ENCODE measurements at places on chromosomes 11 and 22.

- no peak for DNase-seq
Observed at GRCh38 chr11:60121264-60121663, 32.8 kb downstream of the MS4A2 start.

DNA sequence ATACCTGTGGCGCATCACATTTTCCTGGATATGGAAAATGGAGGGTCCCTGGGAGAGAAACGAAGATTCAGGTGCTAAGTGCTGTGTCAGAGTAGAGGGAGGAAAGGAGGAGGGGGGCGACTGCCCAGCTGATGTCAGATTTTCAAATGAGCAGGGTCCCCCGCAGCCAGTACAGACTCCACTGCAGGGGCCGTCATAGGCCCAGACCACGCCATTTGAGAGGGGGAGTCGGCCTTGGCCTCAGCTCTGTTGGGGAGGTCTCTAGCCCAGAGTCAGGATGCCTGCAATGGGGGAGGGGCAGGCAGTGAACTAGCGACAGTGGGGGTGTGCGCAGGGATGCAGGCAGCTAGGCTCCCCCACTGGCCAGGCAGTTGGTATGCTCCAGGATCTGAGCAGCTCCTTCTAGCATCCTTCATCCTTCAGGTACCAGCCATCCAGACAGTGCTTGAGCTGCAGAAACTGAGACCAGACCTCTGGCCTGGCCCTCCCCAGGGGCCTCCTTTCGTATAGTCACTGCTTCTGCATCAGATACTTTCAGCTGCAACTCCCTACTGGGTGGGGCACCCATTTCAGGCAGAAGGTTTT lies at the start of the genes BSCL2 and GNG3:
Gene BSCL2, minus strand, starts transcription at position 148 of the 585 bp plus-strand sequence. CDS start 229 bp downstream, outside the sequence.
Gene GNG3, plus strand, starts transcription at position 400 of the 585 bp plus-strand sequence. CDS start 620 bp downstream, outside the sequence.
- no peak for DNase-seq

- no peak for DNase-seq
Observed at GRCh38 chr11:64892411-64892831, 14.0 kb upstream of the EHD1 start.

DNA sequence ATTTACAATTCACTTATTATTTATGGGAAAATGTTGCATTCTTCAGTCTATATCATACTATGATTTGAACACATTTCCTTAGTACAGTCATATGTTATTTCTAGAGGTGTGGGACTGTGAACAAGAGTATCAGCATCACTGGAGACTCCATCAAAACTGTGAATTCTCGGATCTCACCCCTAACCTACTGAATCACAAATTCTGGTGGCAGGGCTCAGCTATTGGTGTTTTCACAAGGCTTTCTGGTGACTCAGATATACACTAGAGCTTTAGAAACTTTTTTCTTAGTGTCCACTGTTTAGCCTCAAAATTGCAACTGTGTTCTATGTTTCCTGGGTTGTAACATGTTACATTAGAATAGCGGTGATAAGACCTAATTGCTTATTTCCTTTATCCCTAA lies 352.9 kb upstream of the DDI1 start:
- no peak for DNase-seq

- DNase-seq, result no peak
Observed at GRCh38 chr22:36124666-36125065, 35.9 kb downstream of the APOL3 start.

DNA sequence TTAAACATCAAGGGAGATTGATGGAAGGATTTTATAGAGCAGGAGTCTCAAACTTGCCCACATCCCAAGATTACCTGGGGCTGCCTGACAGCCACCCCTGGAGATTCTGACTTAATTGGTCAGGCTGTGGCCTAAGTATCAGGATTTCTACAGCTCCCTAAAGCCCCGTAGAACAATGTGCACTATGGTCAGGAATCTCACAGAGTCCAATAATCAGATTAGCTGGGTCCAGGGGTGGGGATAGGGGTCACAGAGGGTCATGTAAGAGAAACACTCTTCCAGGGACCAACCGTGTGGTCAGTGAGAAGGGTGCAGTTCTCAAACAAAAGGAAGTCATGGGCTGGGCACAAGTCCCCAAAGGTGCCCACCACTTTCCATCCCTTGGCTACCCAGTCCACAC lies 20.5 kb upstream of the FBLN1 start:
- no peak for DNase-seq

GRCh38 chr11:125214601-125215565 lies 50.3 kb downstream of the PKNOX2 start:
- no peak for DNase-seq

GRCh38 chr11:29913352-29913751 lies 103.5 kb downstream of the KCNA4 start:
- no peak for DNase-seq

DNA sequence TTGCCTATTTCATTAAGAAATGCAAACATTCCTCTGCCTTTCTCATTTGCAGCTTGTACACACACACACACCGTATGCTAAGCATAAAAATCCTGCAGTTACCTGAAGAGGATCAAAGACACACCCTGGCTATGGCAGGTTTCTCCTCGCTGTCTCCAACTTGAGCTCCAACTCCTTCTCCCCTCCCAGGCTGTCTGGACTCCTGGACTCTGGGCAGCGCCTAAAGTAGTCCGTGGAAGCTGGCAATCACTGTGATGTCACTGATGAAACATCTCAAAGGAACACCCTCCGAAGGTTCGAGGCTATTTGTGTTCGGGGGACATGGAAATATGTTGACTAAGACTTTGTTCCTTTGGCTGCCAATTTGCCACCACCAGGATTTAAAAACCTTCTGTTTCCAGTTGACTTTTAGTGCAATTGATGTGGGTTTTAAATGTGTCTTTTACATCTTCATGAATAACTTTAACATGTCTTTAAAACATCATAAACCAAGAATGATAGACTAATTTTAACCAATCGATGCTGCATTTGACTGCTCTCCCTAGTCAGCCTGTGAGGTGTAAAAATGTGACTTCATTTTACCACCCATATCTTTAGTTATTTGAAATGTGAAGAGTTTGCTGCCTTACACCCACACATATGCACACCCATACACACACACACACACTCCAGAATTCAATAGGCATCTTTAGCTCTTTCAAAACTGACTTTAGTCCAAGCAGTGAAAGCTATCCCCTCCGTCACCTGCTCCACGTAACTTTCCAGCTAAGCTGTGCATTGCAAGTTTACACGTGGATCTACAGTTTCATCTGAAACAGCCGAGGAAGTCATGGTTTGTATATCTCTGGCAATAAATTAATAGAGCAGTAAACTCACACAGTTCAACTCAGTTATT lies at the start of gene SLN:
Gene SLN, minus strand, starts transcription at position 196 of the 895 bp plus-strand sequence.
- no peak for DNase-seq

DNA sequence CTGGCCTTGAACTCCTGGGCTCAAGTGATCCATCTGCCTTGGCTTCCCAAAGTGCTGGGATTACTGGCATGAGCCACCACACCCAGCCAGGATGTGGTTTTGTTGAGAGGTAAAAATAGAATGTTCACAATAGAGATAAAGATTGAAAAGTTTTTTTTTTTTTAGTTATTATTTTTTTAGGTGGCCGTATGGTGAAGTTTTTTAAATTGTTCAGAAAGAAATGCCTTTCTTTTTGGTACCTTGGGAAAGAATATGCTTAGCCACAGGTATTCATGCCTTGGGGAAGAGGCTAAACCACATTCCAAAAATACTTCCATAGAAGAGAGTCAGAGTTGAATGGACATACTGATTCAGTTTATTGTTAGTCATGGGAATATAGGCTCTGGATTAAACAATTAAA lies 143.4 kb downstream of the C11orf91 start:
- DNase-seq, result no peak

DNA sequence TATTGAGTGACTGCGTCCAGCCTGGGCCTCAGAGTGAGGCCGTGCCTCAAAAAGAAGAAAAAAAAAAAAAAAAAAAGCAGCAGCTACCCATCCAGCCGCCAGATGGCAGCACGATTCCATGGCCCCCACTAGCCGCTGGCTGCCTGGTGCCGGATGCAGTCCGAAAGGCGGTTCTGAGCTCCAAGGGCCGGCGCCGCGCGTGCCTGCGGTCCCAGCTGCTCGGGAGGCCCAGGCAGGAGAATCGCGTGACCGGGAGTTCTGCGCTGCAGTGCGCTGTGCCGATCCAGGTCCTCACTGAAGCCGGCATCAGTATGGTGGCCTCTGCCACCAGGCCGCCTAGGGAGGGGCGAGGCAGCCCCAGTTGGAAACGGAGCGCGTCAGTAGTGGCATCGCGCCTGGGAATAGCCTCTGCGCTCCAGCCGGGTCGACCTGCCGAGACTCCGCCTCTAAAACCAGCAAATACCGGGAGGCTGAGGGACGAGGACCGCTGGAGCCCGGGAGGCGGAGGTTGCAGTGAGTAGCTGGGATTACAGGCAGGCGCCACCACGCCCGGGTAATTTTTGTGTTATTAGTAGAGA lies 19.3 kb downstream of the SCARF2 start:
- peak; percentile 47 for DNase-seq

GRCh38 chr22:46730568-46731245 lies 7.3 kb downstream of the CERK start:
- DNase-seq, result no peak

DNA sequence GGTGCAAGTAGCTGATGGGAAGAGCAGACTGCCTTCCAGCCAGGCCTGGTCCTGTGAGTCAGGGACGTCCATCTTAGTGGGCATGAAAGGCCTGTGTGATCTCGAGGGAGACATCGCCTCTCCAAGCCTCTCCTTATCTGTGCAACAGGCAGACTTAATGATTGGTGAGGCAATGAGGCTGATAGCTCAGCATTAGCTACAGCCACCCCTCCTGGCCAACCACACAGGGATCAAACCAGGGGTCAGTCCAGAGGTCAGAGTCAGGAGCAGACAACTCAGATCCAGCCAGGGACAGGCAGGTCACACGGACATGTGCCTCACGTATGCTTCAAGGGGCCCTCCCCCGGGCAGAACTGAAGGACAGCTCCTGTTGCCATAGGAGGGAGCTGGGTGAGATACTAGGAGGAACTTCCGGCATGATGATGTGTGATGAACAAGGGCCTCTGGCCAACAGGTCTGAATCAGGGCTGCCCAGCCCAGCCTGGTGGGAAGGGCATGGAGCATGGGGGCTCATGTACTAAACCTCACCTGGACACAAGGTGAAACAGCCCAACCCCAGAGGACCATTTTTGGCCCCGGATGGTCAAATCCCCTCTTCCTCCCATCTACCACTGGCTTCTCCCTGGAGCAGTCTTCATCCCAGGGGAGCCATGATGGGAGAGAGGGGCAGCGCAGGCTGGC lies 2.8 kb upstream of the APOC3 start:
- no peak for DNase-seq

DNA sequence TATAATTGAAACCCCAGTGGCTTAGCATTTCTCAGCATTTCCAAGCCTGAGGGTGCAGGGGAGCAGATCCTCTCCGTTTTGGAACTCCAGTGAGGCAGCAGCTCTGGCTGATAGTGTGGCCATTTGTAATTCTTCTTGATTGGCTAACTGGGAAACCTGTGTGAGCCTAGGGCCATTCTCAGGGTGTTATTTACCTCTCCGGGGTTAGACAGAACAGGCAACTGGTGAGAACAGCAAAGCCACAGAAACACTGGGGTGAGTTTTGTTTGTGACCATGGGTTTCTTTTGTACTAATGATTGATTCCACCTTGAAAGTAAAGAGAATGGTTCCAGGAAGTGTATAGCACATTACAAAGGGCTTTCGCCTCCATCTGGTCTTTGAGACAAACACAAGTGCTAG lies 2.4 kb upstream of the OR4X2 start:
- DNase-seq, result no peak

DNA sequence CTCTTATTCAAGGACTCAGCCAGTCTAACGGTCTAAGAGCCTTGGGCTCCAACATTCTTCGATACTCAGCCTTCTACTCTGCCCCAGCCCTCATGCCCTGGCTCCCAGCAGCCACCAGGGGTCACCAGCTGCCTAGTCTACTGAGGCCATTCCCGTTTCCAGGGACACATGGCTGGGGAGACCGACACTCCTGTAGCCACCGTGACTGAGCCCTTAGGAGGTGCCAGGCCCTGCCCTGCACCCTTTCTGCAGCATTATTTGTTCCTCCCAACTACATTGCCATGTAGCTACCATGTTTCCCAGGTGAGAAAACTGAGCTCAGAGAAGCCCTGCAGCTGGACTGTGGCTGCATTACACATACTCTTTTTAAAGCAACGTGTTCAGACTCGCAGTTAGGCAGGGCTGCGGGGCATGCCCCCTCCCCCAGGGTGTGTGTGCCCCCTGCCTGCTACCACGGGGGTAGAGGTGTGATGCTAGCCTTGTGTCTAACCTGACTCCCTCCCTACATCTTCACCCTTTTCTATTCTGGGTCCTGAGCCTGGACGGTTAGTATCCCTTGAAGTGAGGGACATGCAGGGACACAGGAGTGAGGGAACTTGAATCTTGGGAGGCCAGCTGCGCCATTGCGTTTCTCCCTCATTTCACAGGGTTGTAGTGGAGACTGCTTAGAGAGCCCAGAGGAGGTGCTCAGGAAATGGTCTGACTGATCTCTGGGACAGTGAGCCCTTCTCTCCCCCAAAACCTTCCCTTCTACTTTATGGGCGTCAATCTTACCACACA lies 17.5 kb downstream of the ATG16L2 start:
- DNase-seq, result peak; percentile 39

DNA sequence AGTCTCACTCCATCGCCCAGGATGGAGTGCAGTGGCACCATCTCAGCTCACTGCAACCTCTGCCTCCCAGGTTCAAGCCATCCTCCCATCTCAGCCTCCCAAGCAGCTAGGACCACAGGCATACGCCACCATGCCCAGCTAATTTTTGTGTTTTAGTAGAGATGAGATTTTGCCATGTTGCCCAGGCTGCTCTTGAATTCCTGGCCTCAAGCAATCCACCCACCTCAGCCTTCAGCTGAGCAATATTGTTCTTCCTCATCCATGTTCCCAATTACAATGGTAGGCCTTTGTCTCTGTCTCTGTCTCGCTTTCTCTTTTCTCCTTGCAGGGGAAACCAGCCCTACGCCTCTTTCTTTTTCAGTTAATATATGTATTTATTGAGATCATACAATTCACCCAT lies 10.3 kb downstream of the HSPA8 start:
- DNase-seq, result no peak

GRCh38 chr11:41849250-41849649 lies 389.8 kb upstream of the LRRC4C start:
- no peak for DNase-seq

DNA sequence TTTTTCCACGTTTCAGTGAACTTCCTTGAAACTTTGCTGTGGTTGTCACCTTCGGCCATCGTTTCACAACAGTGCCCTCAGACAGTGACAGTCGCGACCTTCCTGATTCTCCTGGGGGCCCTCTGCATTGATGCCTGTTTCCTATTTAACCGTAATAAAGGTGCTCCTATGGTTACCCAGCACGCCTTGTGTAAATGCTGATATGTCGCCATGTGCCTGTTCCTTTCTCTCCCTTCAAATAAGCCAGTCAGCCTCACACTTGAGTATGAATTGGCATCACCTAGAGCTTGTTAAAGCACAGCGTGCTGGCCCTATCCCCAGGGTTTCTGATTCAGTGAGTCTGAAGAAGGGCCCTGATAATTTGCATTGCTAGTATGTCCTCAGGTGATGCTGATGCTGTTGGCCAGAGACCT lies 104.8 kb downstream of the MICAL2 start:
- no peak for DNase-seq

GRCh38 chr22:43110927-43111623 lies 525 bp downstream of the BIK start:
- peak; percentile 17 for DNase-seq

- DNase-seq, result no peak
Observed at GRCh38 chr11:72712168-72712751, 38.0 kb upstream of the PDE2A start.
